ENCODE measurements at places on chromosomes 3 and 15.

GRCh38 chr3:113629584-113630421 lies 66.6 kb downstream of the USF3 start:
- DNase-seq: no peak

DNA sequence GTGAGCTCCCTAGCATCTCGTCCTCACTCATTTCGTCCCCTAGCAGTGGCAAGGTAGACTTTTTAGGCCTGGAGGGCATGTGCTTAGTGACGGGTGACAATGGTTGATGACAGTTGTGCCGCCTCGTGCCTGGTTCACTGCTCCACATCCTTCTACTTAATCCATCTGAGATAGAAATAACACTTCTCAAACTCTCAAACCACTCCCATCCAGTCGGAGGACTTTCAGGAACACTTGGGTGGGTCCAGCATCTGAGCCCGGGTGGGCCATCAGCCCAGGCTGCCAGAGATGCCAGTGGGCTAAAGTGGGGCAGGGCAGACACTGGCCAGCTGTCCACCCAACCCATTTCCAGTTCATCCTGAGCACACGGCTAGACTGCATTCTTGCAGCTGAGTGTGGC lies 79.7 kb upstream of the SMAD3 start:
- DNase-seq: no peak

DNA sequence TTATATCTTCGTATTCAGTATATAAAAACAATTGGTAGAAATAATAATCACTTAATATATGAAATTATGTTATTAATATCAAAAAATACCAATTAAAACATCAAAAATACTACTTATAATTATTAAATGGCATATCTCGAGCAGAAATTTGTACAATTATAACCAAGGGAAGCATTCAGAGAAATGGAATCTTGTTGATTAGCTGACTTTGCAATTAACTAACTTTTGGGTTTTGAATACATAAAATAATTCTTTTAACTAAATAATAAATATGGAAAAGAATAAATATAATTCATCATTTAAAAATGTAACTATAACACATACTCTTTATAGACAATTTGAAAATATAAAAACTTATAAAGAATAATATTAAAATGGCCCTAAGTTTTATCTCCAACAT lies 160.2 kb upstream of the LRRN1 start:
- no peak for DNase-seq

GRCh38 chr3:112804021-112804420 lies 42.6 kb downstream of the CD200R1L start:
- DNase-seq: no peak

DNA sequence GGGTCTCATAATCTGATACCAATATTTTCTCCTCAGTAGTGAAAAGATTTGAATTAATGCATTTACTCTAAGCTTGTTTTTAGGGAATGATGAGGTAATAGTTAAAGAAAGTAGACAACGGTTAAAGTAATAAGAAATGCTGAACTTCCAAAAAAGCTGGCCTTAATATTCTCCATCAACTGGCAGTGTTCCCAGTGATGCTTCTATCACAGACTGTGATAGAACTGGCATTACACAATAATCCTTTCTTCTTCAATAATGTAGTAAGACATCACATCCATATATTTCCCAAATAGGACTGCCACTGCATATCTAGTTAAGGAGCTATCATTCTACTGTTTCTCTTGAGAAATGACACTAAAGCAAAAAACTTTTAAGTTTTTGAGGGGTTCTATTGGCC lies 188.7 kb downstream of the IL5RA start:
- DNase-seq: no peak

DNA sequence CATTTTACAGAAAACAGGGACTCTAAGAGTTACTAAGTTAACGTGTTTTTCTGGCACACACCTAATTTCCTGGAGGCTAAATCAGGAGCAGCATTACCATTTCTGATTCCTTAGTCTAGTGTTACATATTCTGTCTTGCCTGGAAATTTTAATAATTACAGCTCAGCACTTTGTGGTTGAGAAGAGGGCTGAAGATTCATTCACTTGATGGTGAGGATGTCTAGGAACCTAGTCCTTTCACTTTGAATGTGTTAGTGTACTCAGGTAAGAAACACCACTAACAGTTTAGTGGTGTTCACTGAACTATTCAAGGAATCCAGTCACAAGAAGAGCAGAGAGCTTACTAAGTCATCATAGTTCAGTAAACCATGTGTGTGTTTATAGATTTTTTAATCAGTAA lies 102.8 kb downstream of the STT3B start:
- DNase-seq: no peak

DNA sequence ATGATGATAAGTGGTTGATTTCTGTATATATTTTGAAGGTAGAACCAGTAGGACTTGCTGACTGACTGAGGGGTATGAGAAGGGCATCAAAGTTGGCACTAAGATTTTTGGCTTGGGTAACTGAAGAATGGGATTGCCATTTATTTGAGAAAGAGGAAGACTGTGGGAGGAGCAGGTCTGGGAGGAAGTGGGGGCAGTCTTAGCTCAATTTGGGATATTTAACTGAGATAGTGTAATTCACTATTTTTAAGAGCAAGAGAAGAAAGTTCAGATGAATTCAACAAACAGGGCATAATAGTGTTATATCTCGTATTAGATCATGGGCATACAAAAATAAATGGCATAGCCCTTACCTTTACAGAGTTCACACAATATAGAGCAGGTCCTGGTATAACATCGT lies 1.7 kb downstream of the BUB1B start:
- DNase-seq: no peak

- no peak for DNase-seq
Observed at GRCh38 chr15:85810075-85810474, 15.3 kb upstream of the KLHL25 start.

DNA sequence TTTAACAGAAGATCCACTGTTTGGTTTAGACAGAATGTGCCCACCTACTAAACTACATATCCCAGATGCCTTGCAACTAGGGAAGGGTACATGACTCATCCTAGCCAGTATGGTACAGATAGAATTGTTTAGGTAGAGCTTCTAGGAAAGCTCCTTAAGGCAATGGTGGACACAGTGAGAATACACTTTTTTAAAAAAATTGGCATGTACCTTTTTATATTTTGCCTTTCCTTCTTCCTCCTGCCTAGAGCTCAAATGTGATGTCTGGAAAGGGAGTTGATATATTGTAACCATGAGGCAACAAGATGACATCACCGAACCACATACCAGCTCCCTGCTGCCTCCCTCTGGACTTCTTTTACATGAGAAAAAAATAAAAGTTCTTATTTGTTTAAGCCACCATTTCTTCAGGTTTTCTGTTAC lies 14.4 kb upstream of the C3orf80 start:
- no peak for DNase-seq

DNA sequence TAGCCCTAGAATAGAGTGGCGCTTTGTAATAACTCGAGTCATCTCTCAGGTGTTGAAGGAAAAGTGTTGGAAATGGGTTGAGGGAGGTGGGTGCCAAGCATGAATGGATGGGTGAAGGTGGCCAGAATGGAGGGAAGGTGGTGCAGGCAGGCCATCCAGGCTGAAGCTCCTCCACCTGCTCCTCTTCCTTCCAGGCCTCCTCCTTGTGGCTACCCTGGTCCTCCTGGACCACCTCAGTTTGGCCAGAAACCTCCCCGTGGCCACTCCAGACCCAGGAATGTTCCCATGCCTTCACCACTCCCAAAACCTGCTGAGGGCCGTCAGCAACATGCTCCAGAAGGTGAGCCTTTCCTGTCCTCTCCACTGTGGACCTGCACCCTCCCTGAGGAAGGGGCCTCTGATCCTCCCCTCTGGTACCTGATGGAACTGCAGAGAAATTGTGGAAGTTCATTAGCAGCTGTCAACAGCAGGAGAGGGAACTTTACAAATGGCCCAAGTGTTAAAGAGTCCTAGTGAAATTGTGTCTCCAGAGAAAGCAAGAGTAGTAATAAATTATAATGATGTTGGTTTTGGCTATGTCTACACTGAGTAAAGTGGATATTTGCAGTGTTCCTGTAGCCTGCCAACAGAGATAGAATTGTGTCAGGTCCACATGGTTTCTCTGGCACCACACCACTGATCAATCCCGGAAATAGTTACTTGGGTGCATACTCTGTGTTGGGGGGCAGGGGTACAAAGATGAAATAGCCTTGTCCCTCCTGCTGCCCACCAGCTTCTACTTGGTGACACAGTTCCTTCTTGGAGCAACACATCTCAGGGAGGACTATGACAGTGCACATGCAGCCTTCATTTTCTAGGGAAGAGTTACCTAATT lies 1.6 kb downstream of the IL12A start:
- DNase-seq: no peak

DNA sequence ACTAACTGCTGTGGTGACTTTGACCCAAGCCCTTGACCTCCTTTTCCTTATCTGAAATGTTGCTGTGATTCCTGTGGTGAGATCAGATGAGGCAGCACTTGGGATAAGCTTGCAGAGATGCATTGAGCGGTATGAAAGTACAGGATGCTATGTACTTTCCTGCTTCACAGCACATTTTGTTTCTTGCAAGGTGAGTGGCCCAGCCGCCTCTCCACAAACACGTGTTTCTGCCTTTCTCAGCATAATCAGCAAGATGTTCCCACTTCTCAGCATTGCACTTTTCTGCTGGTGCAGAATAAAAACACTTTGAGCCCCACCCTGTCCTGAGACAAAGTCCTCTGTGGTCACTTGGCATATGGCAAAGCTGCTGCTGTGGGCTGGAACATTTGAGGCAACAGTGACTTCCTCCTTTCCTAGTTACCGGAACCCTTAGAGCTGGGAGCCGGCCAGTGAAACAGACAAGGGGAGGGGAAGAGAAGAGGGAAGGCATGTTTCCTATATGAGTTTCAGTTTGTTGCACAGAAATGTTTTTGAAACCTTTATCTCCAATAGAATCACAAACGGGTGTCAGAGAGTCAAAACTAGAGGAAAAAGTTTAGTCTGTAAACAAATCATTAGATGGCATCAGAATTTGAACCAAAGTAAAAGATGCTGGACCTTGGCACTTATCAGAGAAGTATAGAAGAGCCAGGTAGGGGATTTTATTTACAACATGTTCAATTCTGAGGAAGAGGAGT lies 5.0 kb downstream of the NUDT16 start:
- DNase-seq: no peak

DNA sequence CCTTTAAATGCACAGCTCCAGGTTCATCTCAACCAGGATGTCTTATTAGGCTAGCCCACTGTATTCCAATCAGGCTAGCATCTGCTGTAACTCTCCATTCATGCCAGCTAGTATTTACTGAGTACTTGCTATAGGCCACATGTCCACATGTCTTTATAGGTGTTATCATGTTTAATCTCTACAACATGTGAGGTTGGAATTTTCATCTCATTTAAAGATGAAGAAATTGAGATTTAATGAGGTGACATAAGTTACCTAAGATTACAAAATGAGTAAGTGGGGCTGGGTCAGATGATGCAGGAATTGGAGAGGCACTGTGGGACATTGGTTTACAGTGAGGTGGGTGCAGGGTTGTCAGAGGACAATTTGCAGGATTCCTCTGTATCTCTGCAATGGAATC lies 2.9 kb downstream of the IFT122 start:
- DNase-seq: no peak

DNA sequence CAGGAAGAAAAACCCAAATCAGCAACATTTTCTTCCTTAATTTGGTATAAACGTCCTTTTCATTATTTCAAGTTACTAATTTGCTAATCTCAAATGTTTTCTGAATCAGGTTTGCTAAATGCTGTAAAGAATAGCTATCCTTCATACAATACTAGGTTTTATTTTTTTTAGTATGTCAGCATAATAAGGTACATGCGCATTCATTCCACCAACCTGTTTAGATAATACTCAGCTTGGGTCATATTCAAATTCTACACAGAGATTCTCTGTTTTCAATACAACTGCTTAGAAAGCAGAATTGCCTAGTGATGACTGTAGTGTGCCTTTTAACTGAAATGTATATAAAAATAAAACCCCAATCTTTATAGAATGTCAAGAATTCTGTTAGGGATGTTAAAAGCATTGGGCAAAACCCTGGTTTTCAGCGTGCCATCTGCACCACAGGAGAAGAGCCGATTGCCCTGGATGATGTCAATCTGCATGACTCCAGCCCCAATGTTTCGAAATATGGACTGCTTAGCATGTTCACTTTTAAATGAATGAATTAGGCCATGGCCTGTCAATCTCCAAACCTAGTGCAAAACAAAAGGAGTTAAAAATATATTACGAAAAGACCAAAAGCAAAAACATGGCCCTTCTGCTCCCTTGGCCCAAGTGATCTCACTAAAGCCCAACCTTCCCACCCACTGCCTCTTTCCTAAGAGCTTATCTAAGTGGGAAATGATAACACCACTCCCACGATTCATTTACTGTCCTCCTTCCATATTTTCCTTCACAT lies 107.4 kb downstream of the GLDN start:
- DNase-seq: no peak

DNA sequence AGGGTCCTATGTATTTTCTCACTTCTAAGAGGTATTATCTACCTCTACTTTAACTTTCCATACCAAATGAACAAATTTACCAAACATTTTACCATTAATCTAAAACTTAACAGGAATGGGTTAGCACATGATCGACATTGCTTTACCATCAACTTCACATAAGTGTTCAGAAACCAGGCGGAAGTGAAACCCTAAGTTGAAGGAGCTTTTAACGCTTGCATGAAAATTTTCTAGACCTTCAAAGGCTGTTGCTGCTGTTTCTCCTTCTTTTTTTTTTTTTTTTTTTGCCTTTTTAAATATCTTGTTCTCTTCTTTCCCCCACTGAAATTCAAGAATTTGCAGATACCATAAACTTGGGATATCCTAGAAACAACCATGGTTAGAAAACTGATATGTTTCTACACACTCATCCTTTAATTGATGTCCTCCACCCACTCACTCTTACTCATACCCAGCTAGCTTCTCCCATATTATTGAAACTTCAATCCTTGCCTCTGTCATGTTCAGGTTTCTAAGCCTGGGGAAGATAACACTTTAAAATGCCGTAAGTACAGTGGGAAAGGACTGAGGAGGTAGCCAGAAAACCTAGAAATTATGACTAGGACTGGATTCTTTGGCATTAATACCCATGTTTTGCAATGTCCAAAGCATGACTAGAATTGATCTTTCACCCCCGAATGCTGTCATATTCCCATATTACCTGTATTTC lies 24.7 kb downstream of the MYO5A start:
- no peak for DNase-seq

DNA sequence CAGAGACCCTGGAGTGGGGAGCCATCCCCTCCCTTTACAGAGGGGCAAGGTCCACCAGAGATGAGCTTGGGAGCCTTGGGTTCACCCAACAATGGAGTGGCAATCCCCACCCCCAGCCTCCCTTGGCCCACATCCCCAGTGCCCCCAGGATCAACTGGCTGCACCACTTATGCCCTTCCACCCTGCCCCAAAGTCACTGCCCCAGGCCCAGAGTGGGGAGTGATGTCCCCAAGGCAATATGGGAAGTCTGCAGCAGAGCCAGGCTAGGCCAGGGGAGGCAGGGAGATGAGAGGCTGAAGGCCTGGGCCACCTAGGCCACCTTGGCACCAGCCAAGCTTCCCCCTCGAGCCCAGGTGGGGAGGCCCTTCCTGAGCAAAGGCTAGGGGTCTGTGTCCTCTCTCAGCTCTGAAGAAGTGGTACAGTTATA lies 145.5 kb downstream of the SMAD6 start:
- no peak for DNase-seq

DNA sequence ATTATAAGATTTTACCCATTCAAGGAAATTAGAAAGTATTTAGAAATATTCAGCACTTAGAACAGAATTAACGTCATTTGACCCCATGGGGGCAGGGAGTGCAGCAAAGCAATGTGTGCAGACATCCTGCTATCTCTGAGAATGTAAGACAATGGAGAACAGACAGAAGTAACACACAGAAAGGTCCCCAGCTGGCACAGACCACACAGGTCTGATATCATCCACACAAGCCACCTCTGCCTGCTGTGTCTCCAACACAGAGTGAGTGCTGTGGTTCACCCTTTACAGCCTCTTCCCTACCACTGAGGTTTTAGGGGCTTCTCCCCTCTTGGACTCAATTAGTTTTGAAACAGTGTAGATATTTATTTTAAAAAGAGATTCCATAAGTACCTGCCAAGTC lies 16.1 kb downstream of the TXNRD3 start:
- no peak for DNase-seq
